ENCODE measurements at places on chromosomes 3 and 15. TPM values are rescaled to one million over a fixed set of nuclear protein-coding genes. Genes with fewer than 3 reads are reported as not detected.

DNA sequence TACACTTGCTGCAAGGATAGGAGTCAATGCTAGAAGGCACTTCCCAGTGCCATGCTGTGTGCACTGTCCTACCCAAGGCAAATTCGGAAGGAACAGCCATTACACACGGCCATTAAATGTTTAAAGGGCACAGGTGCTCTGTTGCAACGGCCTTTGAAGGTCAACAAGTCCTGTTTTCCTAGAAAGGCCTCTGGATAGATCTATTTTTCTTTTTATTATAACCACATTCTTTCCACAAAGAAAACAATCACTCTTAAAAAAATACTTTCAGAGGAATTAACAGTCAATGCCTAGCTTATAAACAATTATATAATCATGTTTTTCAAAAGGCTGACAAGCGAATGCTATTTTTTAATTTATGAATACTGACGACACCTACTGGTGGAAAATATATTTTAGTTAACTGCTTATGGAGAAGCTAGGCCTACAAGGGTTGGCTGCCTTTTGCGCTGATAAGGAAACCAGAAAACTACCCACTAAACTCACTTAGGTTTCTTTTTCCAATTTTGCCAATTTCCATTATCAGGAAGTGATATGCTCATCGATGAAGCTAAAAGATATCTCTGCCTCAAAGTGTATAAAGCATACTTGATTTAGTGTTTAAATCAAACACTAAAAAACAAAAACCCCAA lies 2.4 kb downstream of the ARHGEF3 start:
- peaks cover 35% of the 10 kb centered on the region for H3K4me1 ChIP-seq
- no peaks in the 10 kb centered on the region for H3K27me3 ChIP-seq
- no peak overlapping the region for H3K27ac ChIP-seq
- H3K4me3 ChIP-seq: no peak overlapping the region
- H3K36me3 ChIP-seq: no peaks in the 10 kb centered on the region

GRCh38 chr15:84879088-84879780 lies 5.2 kb upstream of the SLC28A1 start:
- H3K27ac ChIP-seq: no peak overlapping the region
- H3K4me3 ChIP-seq: no peak overlapping the region
- H3K4me1 ChIP-seq: 0 out of 2 replicates have a peak, but pooled peaks cover 7% of the 10 kb centered on the region
- H3K27me3 ChIP-seq: no peaks in the 10 kb centered on the region
- no peak for DNase-seq

GRCh38 chr3:183315739-183316138 lies 62.7 kb downstream of the B3GNT5 start:
- H3K36me3 ChIP-seq: no peaks in the 10 kb centered on the region
- H3K4me1 ChIP-seq: peaks cover 46% of the 10 kb centered on the region
- H3K27ac ChIP-seq: peak overlapping the region; percentile 13
- H3K4me3 ChIP-seq: no peak overlapping the region
- no peaks in the 10 kb centered on the region for H3K27me3 ChIP-seq

DNA sequence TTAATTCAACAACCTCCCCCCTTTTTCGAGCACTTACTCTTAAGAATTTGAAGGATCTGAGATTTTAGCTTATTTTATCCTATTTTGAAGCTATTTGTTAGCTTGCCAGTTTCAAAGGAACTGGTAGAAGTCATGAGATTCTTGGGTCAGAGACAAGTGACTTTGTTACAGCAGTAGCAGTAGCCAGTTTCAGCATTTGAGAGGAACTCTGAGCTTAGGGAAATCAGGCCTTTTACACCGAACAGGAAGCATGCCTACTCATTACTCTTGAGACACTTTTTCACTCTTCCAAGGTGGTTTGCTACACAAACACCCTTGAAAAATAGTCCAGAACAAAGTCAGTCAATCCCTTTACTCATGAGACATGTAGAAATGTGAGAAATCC lies 24.5 kb upstream of the TM4SF1 start:
- H3K4me1 ChIP-seq: peaks cover 55% of the 10 kb centered on the region
- peak overlapping the region; percentile 14 for H3K4me3 ChIP-seq
- no peaks in the 10 kb centered on the region for H3K36me3 ChIP-seq
- no peaks in the 10 kb centered on the region for H3K27me3 ChIP-seq
- peak overlapping the region; percentile 96 for H3K27ac ChIP-seq

GRCh38 chr15:101488300-101489164 lies 975 bp downstream of the PCSK6 start:
- no peaks in the 10 kb centered on the region for H3K4me1 ChIP-seq
- H3K27ac ChIP-seq: no peak overlapping the region
- no peak for DNase-seq
- H3K36me3 ChIP-seq: no peaks in the 10 kb centered on the region

DNA sequence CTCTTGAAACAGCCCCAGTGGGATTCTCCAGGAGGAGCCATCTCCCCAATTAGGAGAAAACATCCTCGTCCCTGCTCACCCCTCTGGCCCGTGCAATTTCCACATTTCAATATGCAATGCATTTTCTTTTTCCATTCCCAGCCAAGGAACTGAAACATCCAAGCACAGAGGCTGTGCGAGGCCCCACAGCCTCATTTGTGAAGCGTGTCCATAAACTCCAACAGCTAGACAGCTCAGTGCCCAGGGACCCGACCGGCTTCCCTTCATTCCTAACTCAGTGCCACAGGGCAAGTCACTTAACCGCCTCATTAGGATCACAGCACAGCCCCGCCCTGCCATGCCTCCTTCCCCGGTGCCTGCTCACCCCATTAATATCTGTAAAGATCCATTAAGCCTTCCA lies 204.2 kb upstream of the IGF1R start:
- H3K27ac ChIP-seq: no peak overlapping the region
- peaks cover 9% of the 10 kb centered on the region for H3K4me1 ChIP-seq
- no peak overlapping the region for H3K4me3 ChIP-seq
- peaks cover 42% of the 10 kb centered on the region for H3K27me3 ChIP-seq

DNA sequence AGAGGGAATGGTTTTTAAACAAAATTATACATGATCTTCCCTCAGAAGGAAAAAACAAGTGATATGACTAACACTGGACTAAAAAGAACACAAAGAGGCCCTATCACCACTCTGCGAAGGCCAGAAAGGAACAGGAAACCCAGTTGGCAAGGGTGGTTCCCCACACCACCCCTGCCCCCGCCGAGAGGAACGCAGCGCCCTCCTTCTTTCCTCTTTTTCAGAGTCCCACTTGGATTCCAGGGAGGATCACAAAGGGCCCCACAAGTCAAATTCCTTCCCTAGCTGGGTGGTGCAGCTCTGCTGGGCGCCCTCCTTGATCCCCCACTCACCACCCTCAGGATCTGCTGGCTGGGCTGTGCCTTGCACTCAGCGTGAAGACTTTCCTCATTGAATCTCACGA lies 29.8 kb downstream of the PLA1A start:
- H3K4me3 ChIP-seq: no peak overlapping the region
- no peaks in the 10 kb centered on the region for H3K36me3 ChIP-seq
- no peaks in the 10 kb centered on the region for H3K27me3 ChIP-seq
- H3K27ac ChIP-seq: no peak overlapping the region
- no peak for DNase-seq

GRCh38 chr15:89937365-89938350 lies 24.9 kb upstream of the ARPIN start:
- DNase-seq: peak; percentile 82
- peak overlapping the region; percentile 94 for H3K27ac ChIP-seq
- peaks cover 17% of the 10 kb centered on the region for H3K4me1 ChIP-seq
- no peaks in the 10 kb centered on the region for H3K27me3 ChIP-seq
- H3K4me3 ChIP-seq: peak overlapping the region; percentile 56

DNA sequence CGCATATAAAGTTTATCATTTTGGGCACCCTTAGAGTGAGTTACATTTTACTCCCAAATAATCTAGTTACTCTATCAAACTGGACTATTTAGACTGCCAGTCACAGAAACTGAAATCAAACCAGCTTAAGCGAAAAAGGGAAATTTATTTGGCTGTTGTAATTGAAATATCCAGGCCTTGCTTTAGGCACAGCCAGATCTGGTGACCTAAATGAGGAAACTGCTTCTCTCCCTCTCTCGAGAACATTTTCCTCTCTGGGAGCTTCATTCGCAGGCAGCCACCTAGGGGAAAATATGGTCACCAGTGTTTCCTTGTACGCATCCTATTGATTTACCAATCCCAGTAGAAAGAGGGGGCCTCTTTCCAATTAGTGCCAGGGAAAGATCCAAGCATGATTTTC lies 175.3 kb upstream of the MITF start:
- no peaks in the 10 kb centered on the region for H3K27me3 ChIP-seq
- H3K4me1 ChIP-seq: no peaks in the 10 kb centered on the region
- DNase-seq: no peak
- no peaks in the 10 kb centered on the region for H3K36me3 ChIP-seq
- H3K27ac ChIP-seq: no peak overlapping the region
- H3K4me3 ChIP-seq: no peak overlapping the region

GRCh38 chr3:44885618-44886017 lies 11.2 kb downstream of the TGM4 start:
- H3K4me3 ChIP-seq: no peak overlapping the region
- H3K36me3 ChIP-seq: no peaks in the 10 kb centered on the region
- peak; percentile 99 for DNase-seq
- no peaks in the 10 kb centered on the region for H3K27me3 ChIP-seq

DNA sequence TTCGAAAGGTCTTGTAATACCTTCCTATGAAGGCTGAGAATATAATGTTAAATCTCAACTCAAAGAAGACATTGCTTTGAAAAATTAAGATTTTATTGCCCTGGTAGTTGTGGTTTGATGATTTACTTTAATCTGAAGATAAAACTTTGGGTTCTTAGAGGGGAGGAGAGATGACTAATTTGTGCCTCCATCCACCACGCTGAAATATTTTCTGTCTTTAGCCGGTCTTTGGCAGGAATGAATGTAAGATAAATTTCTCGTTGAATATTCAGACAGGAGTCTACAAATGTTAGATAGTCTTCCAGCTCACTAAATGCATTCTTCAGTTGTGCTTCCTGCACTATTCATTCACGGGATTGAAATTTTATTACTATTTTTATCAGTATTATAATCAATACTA lies 844.3 kb upstream of the NR2F2 start:
- no peak overlapping the region for H3K4me3 ChIP-seq
- H3K36me3 ChIP-seq: no peaks in the 10 kb centered on the region
- DNase-seq: no peak
- H3K4me1 ChIP-seq: no peaks in the 10 kb centered on the region

GRCh38 chr3:74593152-74593551 lies 21.3 kb downstream of the CNTN3 start:
- no peaks in the 10 kb centered on the region for H3K4me1 ChIP-seq
- no peak overlapping the region for H3K4me3 ChIP-seq
- no peaks in the 10 kb centered on the region for H3K27me3 ChIP-seq
- no peak for DNase-seq
- no peaks in the 10 kb centered on the region for H3K36me3 ChIP-seq

DNA sequence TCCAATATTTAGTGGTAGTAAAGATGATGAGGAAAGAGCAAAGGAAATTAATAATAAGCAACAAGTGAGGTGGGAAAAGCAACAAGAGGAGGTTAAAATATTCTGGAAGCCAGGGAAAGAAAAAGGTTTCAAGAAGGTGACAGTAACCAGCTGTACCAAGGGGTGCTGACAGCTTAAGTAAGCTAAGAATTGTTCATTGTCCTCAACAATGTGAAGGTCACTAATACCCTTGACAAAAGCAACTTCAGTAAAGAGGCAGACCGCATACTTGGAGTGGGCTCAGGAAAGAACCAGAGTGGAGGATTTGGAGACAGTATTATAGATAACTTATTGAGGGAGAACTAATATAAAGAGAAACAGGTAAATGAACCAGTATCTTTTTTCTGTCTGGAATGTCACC lies 116.2 kb downstream of the GBE1 start:
- H3K4me1 ChIP-seq: peaks cover 9% of the 10 kb centered on the region
- no peak overlapping the region for H3K4me3 ChIP-seq
- H3K27ac ChIP-seq: no peak overlapping the region

- no peaks in the 10 kb centered on the region for H3K4me1 ChIP-seq
- no peaks in the 10 kb centered on the region for H3K27me3 ChIP-seq
- H3K36me3 ChIP-seq: peaks cover 1% of the 10 kb centered on the region
- H3K27ac ChIP-seq: no peak overlapping the region
- H3K4me3 ChIP-seq: no peak overlapping the region
Measured at GRCh38 chr3:28317438-28318022, 31.0 kb upstream of the ZCWPW2 start.

- H3K27ac ChIP-seq: no peak overlapping the region
- no peaks in the 10 kb centered on the region for H3K4me1 ChIP-seq
- no peaks in the 10 kb centered on the region for H3K27me3 ChIP-seq
- H3K36me3 ChIP-seq: no peaks in the 10 kb centered on the region
Measured at GRCh38 chr3:154936196-154936595, 143.9 kb upstream of the MME start.

- no peaks in the 10 kb centered on the region for H3K36me3 ChIP-seq
- peaks cover 28% of the 10 kb centered on the region for H3K4me1 ChIP-seq
- H3K27ac ChIP-seq: peak overlapping the region; percentile 62
- no peaks in the 10 kb centered on the region for H3K27me3 ChIP-seq
- H3K4me3 ChIP-seq: peak overlapping the region; percentile 18
Measured at GRCh38 chr3:188881954-188882641, 289.7 kb upstream of the TPRG1 start.

- H3K4me1 ChIP-seq: no peaks in the 10 kb centered on the region
- DNase-seq: no peak
- H3K36me3 ChIP-seq: no peaks in the 10 kb centered on the region
Measured at GRCh38 chr3:88912294-88912877, 195.0 kb upstream of the EPHA3 start.

DNA sequence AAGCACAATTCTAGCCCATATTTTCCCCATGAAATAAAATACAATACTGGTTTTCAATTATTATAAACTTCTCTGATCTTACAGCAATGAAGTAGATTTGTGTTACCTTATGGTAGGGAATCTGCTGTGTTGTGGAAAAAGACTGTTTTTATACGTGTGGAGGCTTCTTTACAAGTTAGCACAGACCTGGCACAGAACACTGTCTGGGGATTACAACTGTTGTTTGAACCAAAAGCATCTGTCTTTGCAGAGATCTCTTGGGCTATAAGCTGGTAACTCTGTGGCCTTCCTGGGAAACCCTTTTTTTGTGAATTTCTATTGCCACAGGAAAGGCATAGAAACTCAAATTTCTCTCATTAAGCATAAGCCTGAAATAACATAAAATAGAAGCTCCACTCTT lies 581.9 kb downstream of the TUSC7 start:
- H3K4me1 ChIP-seq: no peaks in the 10 kb centered on the region
- no peaks in the 10 kb centered on the region for H3K36me3 ChIP-seq
- no peak overlapping the region for H3K4me3 ChIP-seq
- H3K27ac ChIP-seq: no peak overlapping the region
- no peaks in the 10 kb centered on the region for H3K27me3 ChIP-seq

DNA sequence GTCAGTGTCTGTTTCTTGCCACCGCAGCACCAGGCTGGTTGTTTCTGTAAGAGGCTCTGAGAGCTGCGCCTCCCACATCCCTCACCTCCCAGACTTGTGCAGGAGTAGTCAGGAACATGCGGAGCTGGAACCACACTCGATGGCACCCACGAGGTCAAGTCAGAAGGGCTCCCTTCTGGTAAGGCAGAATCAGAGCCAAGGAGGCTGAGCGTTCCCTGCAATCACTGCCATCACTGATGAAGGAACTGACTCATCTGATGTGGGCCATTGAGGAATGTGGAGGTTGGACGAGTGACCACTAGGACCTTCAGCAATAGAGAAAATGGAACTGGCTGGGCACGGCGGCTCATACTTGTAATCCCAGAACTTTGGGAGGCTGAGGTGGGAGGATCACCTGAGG lies 35.7 kb upstream of the BLM start:
- no peak overlapping the region for H3K4me3 ChIP-seq
- H3K27ac ChIP-seq: peak overlapping the region; percentile 88
- peaks cover 30% of the 10 kb centered on the region for H3K4me1 ChIP-seq

GRCh38 chr3:106447723-106448301 lies 579.0 kb upstream of the CBLB start:
- H3K4me1 ChIP-seq: peaks cover 9% of the 10 kb centered on the region
- H3K4me3 ChIP-seq: no peak overlapping the region
- H3K27me3 ChIP-seq: no peaks in the 10 kb centered on the region
- no peaks in the 10 kb centered on the region for H3K36me3 ChIP-seq
- DNase-seq: peak; percentile 51

The BBX gene
- 45.8 TPM for total RNA-seq

The CLSTN2 gene
- not detected for total RNA-seq

The STAB1 gene
- not detected for total RNA-seq

The PDE8A gene
- total RNA-seq: 62.0 TPM

The FMN1 gene
- total RNA-seq: 2.9 TPM

All from PC-3 (cell line).